Ascending aorta (tissue), 2 donors: ENCODE measurements at places on chromosomes 12 and 14.

DNA sequence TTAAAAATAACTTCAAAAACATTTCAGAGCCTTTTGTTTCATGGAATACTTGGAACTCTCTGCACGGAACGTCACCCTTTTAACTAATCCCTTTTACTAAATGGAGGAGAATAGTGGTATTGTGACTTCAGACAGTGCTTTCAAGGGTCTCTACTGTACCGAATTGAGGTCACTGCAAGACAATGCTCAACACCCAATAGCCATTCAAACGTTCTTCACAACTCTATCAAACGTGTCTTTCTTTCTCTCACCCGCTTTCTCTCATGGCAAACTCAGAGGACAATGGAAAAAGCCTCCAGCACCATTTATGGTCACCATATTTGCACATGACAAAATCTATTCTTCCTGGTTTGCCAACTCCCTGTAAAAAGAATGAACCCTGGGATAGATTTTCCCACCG, 132.1 kb upstream of the SOX5 start:
- H3K36me3 ChIP-seq, result no peaks in the 10 kb centered on the region
- no peak overlapping the region for H3K4me3 ChIP-seq
- no peak for DNase-seq
- no peaks in the 10 kb centered on the region for H3K4me1 ChIP-seq

GRCh38 chr12:89185181-89185580, 167.1 kb downstream of the DUSP6 start:
- no peak overlapping the region for H3K27ac ChIP-seq
- no peaks in the 10 kb centered on the region for H3K27me3 ChIP-seq
- H3K4me1 ChIP-seq, result no peaks in the 10 kb centered on the region
- H3K4me3 ChIP-seq, result no peak overlapping the region
- H3K36me3 ChIP-seq, result no peaks in the 10 kb centered on the region
- DNase-seq, result no peak

DNA sequence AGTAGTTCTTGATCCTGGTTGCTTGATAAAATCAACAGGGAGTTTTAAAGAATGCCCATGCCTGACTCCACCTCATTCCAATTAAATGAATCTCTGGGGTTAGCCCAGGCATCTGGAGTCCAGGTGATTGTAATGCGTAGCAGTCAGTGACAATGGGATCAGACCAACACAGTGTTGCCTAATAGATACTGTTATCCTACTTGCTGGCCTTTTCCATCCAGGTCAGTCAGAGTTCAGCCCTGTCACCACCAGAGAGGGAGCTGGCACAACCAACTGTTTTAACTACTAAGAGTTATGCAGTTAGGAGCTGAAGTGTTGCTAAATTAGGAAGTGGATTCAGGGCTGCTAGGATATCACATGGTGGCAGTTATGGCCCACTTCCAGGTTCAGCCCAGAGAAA, 107.1 kb downstream of the GPR135 start:
- peaks cover 38% of the 10 kb centered on the region for H3K36me3 ChIP-seq
- peaks cover 32% of the 10 kb centered on the region for H3K4me1 ChIP-seq
- H3K27ac ChIP-seq, result peak overlapping the region; percentile 60
- no peak overlapping the region for H3K4me3 ChIP-seq
- H3K27me3 ChIP-seq, result no peaks in the 10 kb centered on the region
- no peak for DNase-seq

DNA sequence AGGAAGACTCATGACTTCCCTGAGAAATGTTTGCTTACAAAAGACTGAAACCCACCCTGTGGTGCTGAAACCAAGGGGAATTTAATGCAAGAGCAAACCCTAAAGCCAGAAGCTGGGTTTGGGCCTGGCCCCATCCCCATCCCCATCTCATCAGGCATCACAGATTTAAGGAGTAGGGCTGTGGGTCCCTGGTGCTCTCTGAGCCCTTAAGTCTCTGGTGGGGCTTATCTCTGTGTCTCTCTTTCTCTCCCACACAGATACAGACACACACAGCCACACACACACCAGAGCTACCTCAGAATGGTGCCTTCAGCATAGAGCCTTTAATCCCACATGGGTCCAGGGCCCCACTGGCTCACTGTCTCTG, 237.1 kb downstream of the SLC41A2 start:
- no peaks in the 10 kb centered on the region for H3K4me1 ChIP-seq
- no peaks in the 10 kb centered on the region for H3K36me3 ChIP-seq
- peak overlapping the region; percentile 53 for H3K4me3 ChIP-seq
- peak overlapping the region; percentile 23 for H3K27ac ChIP-seq

- H3K4me1 ChIP-seq, result no peaks in the 10 kb centered on the region
- no peak overlapping the region for H3K27ac ChIP-seq
- H3K36me3 ChIP-seq, result no peaks in the 10 kb centered on the region
- DNase-seq, result no peak
- H3K4me3 ChIP-seq, result no peak overlapping the region
Observed at GRCh38 chr12:238736-239398, 23.8 kb downstream of the SLC6A13 start.

DNA sequence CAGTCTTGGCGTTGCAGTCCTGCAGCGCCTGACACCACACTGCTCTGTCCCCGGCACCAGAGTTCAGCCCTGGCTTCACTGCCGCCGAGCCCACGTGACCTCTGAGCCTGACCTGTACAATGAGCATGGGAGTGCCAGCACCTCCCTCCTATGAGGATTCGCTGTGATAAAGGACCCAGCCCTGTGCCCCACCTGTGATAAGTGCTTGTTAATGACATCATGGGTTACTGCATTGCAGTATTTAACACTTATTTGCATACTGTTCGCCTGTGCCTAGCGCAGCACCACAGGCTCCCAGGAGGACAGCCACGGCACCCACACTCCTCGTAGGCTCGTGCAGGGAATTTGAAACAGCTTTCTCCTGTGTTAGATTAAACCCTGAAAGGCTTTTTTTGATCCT, 118.2 kb upstream of the GSC start:
- H3K27ac ChIP-seq, result no peak overlapping the region
- no peaks in the 10 kb centered on the region for H3K27me3 ChIP-seq
- H3K36me3 ChIP-seq, result no peaks in the 10 kb centered on the region
- H3K4me3 ChIP-seq, result no peak overlapping the region

DNA sequence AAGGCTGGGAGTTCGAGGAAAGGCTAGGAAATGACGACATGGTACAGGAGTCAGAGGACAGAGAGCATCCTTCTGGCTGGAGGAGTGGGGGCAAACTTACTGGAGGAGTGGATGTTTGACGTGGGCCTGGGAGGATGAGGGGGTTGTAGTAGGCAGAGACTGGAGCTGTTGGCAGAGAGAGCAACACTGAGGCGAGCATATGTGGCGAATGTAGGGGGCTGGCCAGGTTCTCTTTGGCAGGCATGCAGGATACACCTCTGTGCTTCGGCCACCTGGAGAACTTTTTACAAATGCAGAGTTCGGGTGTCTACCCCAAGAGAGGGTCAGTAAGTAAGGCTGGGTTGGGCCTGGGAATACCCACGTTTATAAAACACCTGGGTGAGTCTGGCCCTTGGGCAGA, 385.7 kb downstream of the FUT8 start:
- H3K36me3 ChIP-seq, result no peaks in the 10 kb centered on the region
- no peak overlapping the region for H3K4me3 ChIP-seq
- no peaks in the 10 kb centered on the region for H3K4me1 ChIP-seq
- H3K27ac ChIP-seq, result no peak overlapping the region
- no peak for DNase-seq
